ENCODE measurements at places on chromosomes 4 and X. TPM values are rescaled to one million over a fixed set of nuclear protein-coding genes. Genes with fewer than 3 reads are reported as not detected.

The MSN gene
- total RNA-seq, result 325 TPM

The SAT1 gene
- 417 TPM for total RNA-seq

GRCh38 chr4:101183221-101183620 lies 164.1 kb downstream of the PPP3CA start:
- no peak for DNase-seq

- DNase-seq, result no peak
Measured at GRCh38 chr4:60805500-60806313, 394.4 kb upstream of the ADGRL3 start.

- DNase-seq, result peak; percentile 73
Measured at GRCh38 chrX:101485212-101485949, at the start of gene ARMCX4. Gene ARMCX4, plus strand, starts transcription at chrX:101485456. Its CDS starts 3,134 bp downstream, at chrX:101488590.

DNA sequence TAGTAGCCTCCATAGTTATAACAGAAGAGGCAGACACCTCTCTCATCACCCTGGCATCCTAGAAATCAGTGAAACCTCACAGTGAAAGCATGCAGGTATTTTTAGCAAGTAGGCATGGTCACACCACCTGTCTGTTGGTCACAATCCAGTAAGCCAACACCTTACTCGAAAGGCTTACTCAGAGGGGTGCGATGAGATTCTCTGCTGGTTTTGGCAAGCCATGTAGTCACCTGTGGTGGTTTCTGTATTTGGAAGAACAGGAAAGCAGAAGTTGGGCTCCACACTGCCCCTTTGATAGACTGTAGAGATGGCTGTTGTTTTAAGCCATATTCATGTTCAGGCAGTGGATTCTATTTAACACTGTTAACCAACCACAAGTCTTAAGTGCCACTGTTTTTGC lies 134.7 kb downstream of the DCLK2 start:
- DNase-seq, result no peak

GRCh38 chr4:42074294-42074693 lies 78.2 kb downstream of the BEND4 start:
- DNase-seq, result no peak

Data from sciatic nerve (tissue), 2 donors.